ENCODE measurements at places on chromosomes 3 and 15.

GRCh38 chr3:119352034-119352609, 57.9 kb downstream of the ARHGAP31 start:
- peak; percentile 48 for DNase-seq

DNA sequence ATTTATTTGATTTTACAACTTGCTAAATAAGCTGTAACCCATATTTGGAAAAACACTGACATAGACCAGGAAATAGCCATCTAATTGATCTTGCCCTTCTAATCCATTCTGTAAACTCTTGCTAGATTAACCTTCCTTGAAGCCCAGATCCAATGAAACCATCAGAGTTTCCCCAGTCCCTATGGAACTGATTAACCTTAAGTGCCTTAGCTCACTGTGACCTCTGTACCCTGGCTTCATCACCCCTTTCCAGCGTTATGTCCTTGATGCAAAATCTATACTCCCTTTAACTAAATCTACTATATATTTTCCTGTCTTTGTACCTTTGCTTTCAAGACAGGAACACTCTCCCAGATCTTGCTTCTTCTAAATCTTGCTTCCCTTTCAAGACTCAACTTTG, 42.9 kb upstream of the CADPS start:
- no peak for DNase-seq

DNA sequence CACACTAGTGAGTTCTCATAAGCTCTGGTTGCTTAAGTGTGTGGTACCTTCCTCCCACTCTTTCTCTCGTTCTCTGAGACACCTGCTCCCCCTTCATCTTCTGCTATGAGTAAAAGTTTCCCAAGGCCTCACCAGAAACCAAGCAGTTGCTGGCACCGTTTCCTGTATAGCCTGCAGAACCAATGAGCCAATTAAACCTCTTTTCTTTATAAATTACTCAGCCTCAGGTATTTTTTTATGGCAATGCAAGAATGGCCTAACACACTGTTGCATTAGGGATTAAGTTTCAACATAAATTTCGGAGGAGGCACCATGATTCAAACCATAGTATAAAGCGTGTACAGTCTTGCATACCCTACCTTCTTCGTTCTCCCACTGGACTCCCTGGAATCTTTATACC, 252.3 kb upstream of the CHRM5 start:
- DNase-seq = no peak

GRCh38 chr3:156396851-156397250, 158.1 kb downstream of the SSR3 start:
- no peak for DNase-seq

GRCh38 chr15:62618846-62619504, 423.6 kb upstream of the TPM1 start:
- no peak for DNase-seq

- no peak for DNase-seq
These were observed 8.9 kb downstream of the OR5AC2 start for GRCh38 chr3:98095882-98096281.

GRCh38 chr3:195005251-195005620, 265.7 kb downstream of the XXYLT1 start:
- no peak for DNase-seq

GRCh38 chr3:51982838-51983577, at the start of gene ACY1:
ACY1 (plus strand) TSS chr3:51983535; CDS start chr3:51984065, 530 bp downstream.
- DNase-seq = peak; percentile 66

- no peak for DNase-seq
These were observed 148.5 kb downstream of the DUT start for GRCh38 chr15:48479751-48480150.

GRCh38 chr3:99570061-99570460, 68.3 kb upstream of the COL8A1 start:
- DNase-seq = no peak

- DNase-seq = no peak
These were observed 104.0 kb upstream of the MYRIP start for GRCh38 chr3:39705351-39705900.

- no peak for DNase-seq
These were observed 133.6 kb downstream of the TIGIT start for GRCh38 chr3:114427285-114428043.

DNA sequence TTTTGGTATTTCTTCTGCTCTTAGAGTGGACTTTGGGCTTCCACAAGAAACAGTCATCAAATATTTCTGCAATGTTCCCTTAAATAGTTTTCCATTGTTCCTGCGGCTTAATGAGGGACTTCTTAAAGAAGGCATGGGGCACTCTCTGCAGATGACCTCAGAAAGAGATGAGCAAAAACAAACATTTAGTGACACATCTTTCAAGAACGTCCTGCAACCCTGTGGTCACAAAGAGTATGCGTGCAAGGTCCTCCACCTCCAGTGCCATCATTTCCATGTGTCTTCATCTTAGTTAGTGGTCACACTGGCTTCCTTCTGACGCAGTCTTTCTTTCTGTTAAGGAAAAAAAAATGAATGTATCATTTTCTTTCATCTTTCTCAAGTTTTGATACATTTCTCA, 56.2 kb downstream of the GREM1 start:
- DNase-seq = no peak

- DNase-seq = peak; percentile 25
These were observed 738 bp downstream of the YEATS2 start for GRCh38 chr3:183698318-183698751.

GRCh38 chr3:106792716-106793115, 584.5 kb upstream of the CCDC54 start:
- DNase-seq = no peak

DNA sequence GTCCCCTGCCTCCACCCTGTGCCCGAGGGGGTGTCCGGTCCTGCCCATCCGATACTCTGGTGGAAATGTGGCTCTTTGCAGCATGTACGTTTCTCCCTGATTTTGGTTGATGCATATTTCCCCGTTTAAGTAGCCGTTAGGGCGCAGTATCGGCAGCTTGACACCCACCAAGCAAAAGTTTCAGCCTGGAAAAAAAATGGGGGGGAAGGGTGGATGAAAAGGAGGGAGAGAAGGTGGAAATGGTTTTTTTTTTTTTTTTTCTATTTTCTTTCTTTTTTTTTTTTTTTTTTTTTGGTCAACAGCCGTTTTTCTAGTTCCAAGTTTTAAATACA, 1.3 kb downstream of the RAP2B start:
- no peak for DNase-seq

DNA sequence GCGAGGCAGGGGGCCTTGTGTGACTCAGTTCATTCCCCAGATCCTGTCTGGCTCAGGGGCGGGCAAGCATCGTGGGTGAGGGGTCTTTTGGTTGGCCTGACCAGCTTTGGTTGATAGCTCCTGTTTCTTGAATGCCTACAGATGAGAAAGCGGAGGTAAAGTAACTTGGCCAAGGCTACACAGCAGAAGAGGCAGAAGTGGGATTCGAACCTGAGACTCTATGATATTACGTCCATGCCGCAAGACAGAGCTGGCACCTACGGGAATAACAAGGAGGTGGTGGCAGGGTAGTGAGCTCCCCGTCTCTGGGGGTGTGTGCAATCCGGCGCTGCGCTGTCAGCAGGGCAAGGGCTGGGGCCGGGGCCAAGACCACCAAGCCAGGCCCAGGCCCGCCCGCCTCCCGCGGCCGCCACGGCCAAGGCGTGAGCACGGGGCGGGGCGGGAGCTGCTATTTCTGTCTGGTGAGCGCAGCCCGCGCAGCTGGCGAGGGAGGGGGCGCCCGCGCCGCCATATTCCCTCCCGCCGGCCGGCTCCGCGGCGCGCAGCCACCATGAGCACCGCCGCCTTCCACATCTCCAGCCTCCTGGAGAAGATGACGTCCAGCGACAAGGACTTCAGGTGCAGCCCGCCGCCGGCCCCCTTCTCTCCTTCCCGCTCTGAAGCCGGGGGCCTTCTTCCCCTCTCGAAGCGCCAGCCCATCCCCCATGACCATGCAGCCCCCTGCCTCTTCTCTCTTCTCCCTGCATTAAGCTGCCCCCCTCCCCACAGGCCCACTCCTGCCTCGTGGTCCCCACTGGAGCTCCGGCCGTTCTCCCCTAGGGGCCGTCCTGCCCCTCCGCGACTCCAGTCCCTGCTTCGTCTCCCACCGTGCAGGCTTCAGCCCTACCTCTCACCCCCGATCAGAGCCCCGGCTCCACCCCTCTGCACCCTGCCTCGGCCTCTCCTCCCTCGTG, at the start of gene CAND2:
TSS of gene CAND2 (plus strand) at position 510 of the 953 bp plus-strand sequence. CDS start at position 551, 41 bp downstream.
- DNase-seq = peak; percentile 39

- no peak for DNase-seq
These were observed 1.8 kb upstream of the USP19 start for GRCh38 chr3:49122451-49122850.

GRCh38 chr3:49666592-49666991, 7.6 kb upstream of the APEH start:
- DNase-seq = no peak

DNA sequence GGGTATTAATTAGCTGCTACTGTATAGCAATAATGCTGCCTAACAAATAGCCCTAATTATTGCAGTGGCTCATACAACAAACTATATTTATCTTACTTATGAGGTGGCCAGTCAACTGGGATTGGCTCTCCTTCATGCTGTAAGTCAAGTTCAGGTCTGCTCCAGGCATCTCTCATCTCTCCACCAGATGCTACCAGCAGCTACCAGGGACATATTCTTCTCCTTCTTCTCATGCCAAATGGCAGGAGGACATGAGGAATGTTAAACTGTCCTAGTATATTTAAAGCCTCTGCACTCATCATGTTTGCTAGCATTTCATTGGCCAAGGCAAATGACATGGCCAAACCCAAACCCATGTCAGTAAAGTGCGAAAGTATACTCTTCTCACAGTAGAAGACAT, 17.3 kb downstream of the SV2B start:
- DNase-seq = no peak

GRCh38 chr3:127915115-127915936, at the start of gene KBTBD12:
KBTBD12 (plus strand) TSS chr3:127915232; CDS start chr3:127923062, 7,830 bp downstream.
- no peak for DNase-seq

GRCh38 chr15:40917585-40917984, 11.6 kb upstream of the DLL4 start:
- no peak for DNase-seq

- no peak for DNase-seq
These were observed 260.0 kb downstream of the EBLN2 start for GRCh38 chr3:73321286-73321999.

DNA sequence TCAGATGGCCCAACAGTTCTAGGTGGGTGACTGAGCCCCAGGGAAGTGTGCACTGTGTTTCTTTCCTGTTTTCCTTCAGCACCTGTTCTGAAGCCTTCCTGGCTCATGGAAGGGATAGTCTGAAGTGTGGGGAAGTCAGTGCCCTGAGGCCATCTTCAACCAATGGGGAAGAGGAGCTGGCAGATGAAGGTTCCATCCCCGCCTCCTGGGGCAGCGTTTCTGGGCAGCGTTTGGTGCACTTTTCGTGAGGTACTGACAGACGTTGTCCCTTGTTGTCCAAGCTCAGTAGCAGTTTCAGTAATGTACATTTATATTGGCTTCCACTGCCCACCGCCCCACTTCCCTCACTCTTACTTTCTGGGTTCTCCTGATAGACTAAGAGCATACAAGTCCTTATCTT, 42.6 kb upstream of the SLC25A26 start:
- no peak for DNase-seq

- no peak for DNase-seq
These were observed 40.3 kb downstream of the KCNAB1 start for GRCh38 chr3:156160647-156161046.

DNA sequence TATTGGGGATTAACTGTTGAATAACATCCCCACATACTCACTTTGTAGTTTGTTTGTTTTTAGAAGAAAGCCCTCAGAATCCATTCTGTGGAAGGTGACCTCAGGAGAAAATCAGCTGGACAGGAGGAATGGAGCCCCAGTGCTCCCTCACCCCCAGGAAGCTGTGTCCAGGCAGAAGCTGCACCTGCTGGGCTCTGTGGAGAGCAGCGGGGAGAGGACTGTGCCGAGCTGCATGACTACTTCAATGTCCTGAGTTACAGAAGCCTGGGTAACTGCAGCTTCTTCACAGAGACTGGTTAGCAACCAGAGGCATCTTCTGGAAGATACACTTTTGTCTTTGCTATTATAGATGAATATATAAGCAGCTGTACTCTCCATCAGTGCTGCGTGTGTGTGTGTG, 14.0 kb downstream of the TIGIT start:
- no peak for DNase-seq

GRCh38 chr3:43222590-43222989, 63.8 kb upstream of the SNRK start:
- DNase-seq = no peak

- no peak for DNase-seq
These were observed 72.4 kb downstream of the TBC1D2B start for GRCh38 chr15:78004919-78005634.

GRCh38 chr3:114418724-114419543, 125.1 kb downstream of the TIGIT start:
- peak; percentile 58 for DNase-seq

DNA sequence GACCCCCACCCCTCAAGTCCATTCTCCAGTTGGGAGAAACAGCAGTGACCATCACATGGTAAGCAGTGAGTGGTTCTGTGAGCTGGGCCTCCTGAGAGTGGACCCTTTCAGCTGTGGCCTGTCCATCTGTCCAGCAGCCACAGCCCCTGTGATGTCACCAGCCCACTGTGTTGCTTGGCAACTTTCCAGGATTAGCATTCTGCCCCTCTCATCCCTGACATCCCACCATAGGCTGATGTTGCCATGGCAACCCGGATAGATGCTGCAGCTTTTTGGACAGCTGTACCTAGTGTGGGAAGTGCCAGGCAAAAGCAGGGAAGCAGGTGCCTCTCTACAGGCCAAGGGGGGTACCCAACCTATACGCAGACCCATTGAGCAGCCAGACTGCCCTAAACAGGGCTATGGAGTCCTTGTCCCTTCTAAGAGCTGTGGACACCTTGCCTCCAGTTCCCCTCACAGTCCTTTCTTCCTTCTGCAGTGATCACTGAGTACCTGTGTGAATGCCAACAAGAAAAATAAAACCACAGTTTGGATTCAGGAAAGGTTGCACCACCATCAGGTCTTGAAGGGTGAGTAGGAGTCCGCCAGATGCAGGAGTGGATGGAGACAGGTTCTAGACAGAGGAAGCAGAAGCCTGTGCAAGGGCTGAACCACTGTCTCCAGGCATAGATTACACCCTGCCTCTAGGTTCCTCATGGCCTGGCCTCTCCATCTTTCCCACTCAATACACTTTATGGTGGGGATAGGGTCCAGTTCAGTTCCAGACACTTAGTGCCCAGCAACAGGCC, at the start of gene DNAH1:
TSS of gene DNAH1 (plus strand) at position 343 of the 788 bp plus-strand sequence. CDS start 6,124 bp downstream, outside the sequence.
- DNase-seq = no peak

- no peak for DNase-seq
These were observed 114.7 kb downstream of the GADL1 start for GRCh38 chr3:30779686-30780287.

DNA sequence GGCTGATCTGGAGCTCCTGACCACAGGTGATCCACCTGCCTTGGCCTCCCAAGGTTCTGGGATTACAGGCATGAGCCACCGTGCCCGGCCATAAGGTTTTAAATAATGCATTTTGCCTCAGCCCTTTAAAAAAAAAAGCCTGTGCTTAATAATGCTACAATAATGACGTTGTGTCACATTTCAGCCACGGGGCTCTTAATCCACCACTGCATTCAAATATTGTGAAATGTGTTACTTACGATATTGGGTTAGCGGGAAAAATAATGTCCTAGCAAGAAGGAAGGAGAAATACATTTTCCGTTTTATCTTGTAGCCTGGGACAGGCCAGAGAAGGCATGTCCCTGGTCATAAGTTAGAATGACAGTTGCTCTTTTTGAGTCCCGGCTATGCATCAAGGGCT, 17.6 kb downstream of the PAQR5 start:
- DNase-seq = no peak
